ENCODE measurements at places on chromosomes 13 and 19.

GRCh38 chr13:75368167-75368566, 113.8 kb downstream of the TBC1D4 start:
- no peak for DNase-seq

DNA sequence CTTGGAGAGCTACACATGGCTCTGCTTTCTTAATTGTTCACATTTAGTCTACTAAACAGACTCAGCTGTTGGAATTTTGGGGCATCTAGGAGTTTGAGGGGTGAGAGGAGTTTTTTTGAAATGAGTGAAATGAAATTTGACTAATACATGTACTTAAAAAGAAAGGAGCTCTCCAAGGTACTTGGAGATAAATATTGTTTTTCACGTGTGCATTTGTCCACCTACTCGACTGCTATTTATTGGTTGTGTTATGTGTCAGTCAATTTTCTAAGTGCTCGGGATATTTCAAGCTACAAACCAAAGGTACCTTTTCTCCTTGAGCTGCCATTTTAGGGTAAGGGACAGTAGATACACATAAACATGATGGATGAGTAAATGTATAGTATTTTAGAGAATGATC, 697.0 kb downstream of the LIG4 start:
- no peak for DNase-seq

- DNase-seq = no peak
Observed at GRCh38 chr19:27775395-27775794, 1437.6 kb downstream of the UQCRFS1 start.

- DNase-seq = no peak
Observed at GRCh38 chr19:11387162-11388034, 3.3 kb upstream of the EPOR start.

DNA sequence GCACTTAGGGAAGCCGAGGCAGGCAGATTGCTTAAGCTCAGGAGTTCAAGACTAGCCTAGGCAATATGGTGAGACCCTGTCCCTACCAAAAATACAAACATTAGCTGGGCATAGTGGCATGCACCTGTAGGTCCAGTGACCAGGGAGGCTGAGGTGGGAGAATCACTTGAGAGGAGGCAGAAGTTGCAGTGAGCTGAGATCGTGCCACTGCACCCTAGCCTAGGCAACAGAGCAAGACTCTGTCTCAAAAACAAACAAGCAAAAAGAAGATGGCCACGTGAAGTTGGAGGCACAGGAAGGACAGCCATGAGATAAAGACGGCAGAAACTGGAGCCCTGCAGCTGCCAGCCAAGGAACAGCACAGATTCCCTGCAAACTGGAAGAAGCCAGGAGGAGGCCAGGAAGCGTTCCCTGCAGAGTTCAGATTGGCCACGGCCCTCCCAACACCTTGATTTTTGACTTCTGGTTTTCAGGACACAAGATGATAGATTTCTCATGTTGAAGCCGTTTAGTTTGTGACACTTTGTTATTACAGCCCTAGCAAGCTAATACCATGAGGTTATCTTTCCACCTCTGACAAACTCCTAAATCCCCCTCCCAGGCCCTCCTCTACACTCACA, 786.7 kb downstream of the UQCRFS1 start:
- no peak for DNase-seq

DNA sequence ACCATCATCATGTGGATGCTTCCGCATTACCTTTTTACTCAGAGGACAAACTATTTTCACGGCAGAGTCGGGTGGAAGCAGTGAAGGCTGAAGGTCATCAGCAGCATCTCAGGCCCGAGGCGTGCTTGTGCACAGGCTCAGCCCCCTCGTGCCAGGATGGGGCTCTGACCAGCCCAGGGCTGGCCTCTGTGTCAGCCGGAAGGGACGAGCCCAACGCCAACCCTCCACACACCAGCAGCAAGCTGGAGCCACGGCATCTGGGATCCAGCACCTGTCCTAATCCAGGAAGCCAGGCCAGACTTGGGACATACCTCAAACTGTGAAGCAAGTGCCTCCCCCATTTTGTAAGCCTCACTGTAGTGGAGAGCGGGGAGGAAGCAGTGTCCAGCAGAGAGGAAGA, 11.1 kb downstream of the MICOS13 start:
- no peak for DNase-seq

DNA sequence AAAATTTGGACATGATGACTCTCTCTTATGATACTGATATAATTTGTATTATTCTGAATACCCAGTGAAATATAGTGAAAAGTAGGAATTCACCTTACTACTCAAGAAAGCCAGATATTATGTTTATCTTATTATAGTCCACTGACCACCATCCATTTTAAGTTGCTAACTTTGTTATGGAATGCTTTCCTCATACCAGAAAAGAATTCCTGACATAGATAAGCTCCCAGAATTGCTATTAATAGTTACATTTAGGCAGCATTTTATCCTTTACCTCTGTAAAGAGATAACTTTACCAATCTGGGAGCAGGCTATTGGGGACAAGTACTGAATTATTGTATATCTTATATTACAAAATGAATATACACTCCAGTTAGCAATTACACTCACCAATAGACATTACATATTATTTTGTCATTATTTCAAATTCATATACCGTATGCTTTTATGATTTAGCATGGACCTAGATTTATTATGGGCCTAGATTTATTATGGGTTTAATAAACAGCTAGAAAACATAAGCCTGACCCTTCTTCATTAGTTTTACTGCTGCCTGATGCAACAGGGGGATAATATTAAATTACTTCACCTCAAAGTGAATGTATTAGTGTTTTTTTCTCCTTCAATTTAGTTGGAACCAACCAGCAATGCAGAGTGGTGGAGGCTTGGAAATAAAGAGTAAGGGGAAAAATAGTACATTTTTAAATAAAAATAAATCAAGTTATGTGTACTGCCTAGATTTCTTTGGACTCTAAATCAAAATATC, 1886.1 kb downstream of the PCDH9 start:
- DNase-seq = no peak

GRCh38 chr19:1997353-1998233, 17.9 kb downstream of the BTBD2 start:
- no peak for DNase-seq

DNA sequence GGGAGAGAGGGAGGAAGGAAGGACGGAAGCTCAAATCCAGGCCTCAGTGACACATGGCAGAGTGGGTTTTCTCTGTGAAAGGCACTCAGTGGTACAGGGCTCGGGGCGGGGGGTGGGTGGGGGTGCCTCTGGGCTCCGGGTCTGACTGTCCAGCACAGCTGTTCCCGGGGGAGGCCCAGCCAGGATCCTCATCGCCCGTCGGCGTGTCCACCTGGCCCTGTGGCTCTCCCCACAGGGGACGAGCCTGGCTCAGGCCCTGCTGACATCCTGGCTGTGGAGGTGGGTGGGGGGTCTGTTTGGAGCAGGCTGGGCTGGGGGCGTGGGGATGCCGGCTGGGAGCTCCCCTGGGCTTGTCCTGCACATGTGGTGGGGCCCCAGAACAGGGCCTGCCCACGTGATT, 18.2 kb upstream of the MATK start:
- DNase-seq = no peak

DNA sequence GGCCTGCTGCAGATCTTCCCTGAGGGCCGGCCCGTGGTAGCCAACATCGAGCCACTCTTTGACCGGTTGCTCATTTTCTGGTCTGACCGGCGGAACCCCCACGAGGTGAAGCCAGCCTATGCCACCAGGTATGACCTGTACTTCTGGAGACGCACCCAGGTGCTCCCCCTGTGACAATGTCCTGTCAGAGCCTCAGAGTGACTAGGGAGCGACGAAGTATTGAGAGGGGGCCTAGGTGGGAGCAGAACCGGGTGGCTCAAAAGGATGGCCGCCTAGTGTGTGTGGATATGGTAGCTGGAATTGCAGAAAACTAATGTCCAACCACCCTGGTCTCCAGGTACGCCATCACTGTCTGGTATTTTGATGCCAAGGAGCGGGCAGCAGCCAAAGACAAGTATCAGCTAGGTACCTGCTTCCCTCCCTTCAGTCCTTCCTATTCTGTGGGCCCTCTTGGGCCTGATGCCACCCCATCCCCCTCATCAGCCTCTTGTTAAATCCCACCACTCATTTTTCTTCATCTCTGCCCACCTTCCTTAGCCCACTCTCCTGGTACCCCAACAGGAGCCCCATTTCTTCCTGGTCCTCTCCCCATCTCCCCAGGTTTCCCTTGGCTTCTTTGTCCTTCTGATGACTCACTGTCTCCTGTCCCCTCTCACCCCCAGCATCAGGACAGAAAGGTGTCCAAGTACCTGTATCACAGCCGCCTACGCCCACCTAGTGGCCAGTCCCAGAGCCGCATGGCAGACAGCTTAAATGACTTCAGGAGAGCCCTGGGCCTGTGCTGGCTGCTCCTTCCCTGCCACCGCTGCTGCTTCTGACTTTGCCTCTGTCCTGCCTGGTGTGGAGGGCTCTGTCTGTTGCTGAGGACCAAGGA, 8.4 kb downstream of the EGLN2 start:
- DNase-seq = no peak

DNA sequence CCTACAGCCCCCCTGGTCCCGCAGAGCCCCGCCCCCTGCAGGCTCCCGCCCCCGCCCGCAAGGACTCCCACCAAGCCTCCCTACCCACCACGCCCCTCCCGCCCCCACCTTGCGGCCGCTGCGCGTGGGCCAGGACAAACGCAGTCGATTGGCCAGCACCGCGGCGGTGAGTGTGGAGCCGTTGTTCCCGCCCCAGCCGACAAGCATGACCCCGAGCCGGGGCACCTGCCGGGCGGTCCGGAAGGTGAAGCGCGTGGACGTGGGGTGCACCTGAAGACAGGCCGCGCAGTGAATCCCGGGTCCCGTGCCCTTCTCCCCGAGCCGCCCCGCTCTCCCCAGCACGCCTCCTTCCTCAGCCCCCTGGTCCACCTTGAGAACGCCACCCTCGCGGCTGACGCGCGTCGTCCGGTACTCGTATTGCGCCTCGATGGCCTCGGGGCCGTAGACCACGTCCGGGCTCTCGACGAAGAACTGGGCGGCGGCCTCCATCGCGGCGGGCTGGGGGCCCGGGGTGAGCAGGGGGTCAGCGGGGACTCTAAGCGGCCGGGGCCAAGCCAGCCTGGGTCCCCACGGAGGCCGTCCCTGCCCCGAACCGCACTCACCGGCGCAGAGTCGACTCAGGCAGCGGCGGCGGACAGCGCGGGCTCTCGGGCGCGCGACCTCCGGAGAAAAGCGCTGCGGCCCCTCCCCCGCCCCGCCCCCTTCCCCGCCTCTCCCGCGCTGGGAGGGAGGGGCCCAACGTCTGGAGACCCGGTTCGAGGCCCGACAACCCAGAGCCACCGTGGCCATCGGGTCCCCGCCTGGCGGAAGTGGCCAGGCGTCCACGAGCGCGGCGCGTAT, at the start of gene ISYNA1:
Gene ISYNA1, minus strand, starts transcription at position 643 of the 840 bp plus-strand sequence. Its CDS starts 154 bp downstream, at position 489.
- DNase-seq = no peak

GRCh38 chr19:14248578-14249011, 42.6 kb upstream of the ADGRL1 start:
- no peak for DNase-seq

GRCh38 chr13:79231887-79232286, 174.2 kb downstream of the RBM26 start:
- DNase-seq = no peak

DNA sequence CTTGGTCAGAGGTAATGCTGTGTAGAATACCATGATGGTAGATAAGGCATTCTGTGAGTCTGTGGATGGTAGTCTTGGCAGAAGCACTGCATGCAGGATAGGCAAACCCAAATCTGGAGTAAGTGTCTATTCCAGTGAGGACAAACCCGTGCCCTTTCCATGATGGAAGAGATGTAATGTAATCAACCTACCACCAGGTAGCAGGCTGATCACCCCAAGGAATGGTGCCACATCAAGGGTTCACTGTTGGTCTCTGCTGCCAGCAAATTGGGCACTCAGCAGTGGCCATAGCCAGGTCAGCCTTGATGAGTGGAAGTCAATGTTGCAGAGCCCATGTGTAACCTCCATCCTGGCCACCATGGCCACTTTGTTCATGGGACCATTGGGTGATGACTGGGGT, 155.0 kb downstream of the RAP2A start:
- DNase-seq = no peak

GRCh38 chr13:20939662-20940061, 37.1 kb upstream of the XPO4 start:
- no peak for DNase-seq

GRCh38 chr13:105816994-105817393, 718.5 kb downstream of the EFNB2 start:
- DNase-seq = no peak

DNA sequence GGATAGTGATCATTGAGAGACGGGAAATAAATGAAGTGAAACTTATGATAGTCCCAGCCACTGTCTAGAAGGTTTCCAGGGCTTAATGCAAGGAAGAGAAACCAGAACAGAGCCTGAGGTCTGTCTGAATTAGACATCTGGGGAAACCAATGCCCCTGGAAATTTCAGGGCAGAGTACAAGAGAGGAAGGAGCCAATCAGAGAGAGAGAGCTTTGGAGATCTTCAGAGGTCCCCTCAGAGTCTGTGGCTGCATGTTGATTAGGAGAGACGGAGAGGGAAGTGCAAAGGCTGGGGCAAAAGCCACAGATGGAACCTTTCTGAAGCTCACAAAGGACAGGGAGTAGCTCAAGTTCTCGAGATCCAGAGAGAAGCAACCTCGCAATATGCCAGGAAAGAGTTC, 378.0 kb downstream of the DNAJC15 start:
- DNase-seq = no peak

DNA sequence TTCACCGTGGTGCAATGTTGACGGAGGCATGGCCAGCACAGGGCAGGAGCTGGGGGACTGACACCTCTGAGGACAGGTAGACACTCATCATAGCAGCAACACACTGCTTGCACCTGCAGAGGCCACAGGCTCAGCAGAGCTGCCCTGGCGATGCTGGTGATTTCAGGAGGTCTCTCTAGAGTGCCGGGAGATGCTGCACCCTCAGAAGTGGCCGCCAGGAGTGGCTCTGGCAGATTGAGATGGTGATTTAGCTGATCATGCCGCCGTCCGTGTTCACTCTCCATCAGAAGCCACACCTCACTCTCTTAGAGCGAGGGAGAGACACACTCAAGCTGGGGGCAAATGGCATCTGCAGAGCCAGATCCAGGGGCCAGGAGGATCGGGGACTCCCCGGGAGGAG, 244.6 kb upstream of the SGCG start:
- no peak for DNase-seq

- no peak for DNase-seq
Observed at GRCh38 chr19:39554701-39555311, 14.8 kb upstream of the EID2 start.

- DNase-seq = no peak
Observed at GRCh38 chr19:11090997-11091702, 1.9 kb downstream of the LDLR start.

- DNase-seq = no peak
Observed at GRCh38 chr19:13965377-13965896, 13.1 kb downstream of the DCAF15 start.

GRCh38 chr13:30932481-30933353, at the start of gene TEX26:
TEX26 (plus strand) TSS chr13:30932656; CDS start chr13:30932716, 60 bp downstream.
- no peak for DNase-seq

GRCh38 chr13:77521595-77522367, 13.7 kb upstream of the SCEL start:
- DNase-seq = no peak

GRCh38 chr13:32256243-32256642, 58.9 kb downstream of the ZAR1L start:
- DNase-seq = no peak
